ENCODE measurements at places on chromosomes 2 and 18.

GRCh38 chr2:46365913-46366667 is 68.9 kb downstream of the EPAS1 start:
- DNase-seq: no peak

GRCh38 chr2:41989501-41990180 is 58.2 kb upstream of the PKDCC start:
- no peak for DNase-seq

- DNase-seq: peak; percentile 36
Observed at GRCh38 chr2:235500761-235501672, 7.2 kb downstream of the AGAP1 start.

DNA sequence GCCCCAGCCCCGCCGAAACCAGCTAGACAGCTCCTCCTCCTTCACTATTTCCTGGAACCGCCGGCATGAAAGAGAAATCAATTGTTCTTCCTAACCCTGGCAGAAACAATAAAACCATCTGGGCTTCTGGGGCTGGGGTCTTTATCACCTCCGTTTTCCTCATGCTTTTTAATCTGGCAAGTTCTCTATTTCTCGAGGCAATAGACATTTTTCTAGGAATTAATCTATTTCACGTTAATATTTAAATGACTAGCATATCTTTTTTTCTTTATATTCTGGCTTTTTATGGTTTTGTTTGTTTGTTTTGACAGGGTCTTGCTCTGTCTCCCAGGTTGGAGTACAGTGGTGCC is 1.4 kb upstream of the KIF1A start:
- no peak for DNase-seq

DNA sequence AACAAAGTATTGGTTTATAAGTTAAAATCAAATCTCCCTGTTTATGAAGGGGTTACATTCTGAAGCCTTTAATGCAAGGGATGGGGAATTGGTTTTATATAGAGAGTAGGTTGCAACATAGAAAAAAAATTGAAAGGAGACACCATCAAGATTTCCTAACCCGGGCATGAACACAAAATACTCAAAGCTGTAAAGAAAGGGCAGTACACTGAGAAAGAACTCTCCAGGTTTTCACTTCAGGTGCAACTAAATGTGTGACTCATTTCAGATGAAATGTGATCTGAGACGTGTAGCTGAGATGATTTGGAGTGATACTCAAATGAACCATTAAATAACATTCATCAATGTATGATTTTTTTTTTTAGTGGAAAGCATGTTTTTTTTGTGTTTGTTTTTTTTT is 43.6 kb downstream of the SANBR start:
- DNase-seq: no peak

- DNase-seq: no peak
Observed at GRCh38 chr2:43417300-43417699, 178.5 kb downstream of the THADA start.

GRCh38 chr18:50027996-50028395 is 167.0 kb downstream of the MYO5B start:
- DNase-seq: no peak

- DNase-seq: no peak
Observed at GRCh38 chr2:128444121-128444771, 125.6 kb upstream of the HS6ST1 start.

DNA sequence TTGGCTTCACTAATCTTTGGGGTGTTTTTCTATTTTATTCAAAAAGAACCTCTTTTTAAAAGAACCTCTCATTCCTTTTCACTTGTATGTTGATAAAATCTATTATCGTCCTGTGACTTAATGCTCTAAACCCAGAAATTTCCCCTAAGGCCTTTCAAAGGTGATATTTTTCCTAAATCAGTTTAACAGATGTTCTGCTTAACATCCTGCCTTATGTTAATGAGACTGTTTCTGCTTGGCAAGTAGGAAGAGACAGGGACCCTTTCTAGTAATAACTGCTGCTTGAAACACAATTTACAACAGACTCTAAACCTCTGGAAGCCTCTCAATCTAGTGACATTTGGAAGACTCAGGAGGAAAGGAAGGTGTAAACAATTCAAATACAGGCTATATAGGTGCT is 128.8 kb downstream of the KCNJ3 start:
- DNase-seq: no peak

DNA sequence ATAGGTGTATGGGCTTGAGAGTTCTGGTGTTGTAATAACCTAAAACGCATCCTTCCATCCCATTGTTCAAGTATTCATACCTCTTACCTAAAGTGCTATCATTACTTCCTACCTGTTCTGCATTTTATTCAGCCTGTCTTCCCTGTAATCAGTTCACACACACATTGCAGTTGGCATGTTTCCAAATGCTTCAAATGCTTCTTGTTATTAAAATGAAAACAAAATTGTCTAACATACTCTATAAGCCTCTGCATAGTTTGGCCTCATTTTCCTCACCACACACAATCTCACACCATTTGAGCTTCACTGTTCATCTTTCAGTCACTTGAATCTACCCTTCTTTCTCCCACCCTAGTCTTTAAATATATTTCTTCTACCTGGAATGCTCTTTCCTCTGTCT is 1178.2 kb upstream of the NRXN1 start:
- DNase-seq: no peak

GRCh38 chr2:240431271-240431660 is 4.2 kb upstream of the GPC1 start:
- no peak for DNase-seq

GRCh38 chr2:165431014-165431413 is 38.5 kb upstream of the CSRNP3 start:
- no peak for DNase-seq

- no peak for DNase-seq
Observed at GRCh38 chr18:58009166-58009565, 34.9 kb upstream of the NEDD4L start.

DNA sequence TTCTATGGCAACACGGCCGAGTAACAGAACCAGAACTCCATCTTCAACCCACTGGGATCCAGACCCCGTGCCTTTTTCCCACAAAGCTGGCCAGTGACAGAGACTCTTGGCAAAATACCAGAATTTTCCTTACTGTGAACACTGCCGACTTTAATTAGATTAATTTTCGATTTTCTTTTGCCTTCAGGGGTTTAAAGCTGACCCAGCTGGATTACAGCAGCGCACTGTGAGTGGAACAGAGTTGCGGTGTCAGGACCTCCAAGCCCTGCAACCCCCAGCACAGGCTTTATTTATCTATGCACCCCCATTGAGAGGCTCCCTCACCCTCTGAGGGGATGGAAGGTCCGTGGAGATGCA is 36.4 kb downstream of the CTIF start:
- no peak for DNase-seq

- no peak for DNase-seq
Observed at GRCh38 chr2:156464106-156464505, 27.9 kb downstream of the GPD2 start.

DNA sequence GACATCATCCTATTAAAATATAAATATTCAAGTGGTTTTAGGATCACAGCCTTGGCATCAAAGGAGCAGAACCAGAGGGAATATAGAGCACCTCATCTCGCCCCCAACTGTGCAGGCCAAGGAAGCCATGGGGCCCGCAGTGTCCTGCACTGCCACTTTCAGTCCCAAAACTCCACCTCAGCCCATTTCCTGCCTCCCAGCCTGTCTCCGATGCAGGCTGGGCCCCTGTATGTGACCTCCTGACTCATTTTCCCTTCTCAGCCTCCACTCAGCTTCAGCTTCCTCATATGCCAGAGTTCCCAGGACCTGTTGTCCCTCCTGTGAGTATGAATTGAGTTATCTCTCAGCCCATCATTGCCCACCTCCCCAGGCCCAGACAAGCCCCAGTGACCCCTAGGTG is 72.9 kb upstream of the GLI2 start:
- no peak for DNase-seq

DNA sequence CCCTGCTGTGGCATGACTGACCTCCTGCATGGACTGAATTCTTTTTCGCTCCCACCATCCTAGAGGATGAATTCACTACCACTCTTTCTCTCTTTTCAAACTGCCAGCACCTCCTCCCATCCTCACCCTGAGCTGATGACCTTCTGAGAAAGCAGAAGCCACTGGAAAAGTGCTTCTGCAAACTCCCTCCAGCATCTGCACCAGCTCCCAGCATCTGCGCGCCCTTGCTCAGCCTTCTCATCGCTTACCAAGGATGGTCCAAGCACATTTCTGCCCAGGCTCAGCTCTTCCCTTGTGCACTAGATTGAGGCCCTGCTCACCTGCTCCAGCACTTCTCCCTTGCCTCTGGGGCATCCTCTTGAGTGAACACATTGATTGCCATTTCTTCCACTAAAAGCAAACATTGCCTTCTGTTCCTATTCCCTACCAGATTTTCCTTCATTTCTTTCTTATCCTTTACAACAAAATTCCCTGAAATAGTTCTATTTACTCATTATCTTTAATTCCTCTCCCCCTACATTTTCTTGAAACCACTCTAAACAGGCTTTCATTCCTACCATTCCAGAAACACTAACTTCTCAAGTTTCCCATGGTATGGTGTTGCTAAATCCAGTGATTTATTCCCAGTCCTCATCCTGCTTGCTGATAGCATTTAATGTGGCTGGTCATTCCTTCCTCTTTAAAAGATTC is 42.7 kb upstream of the IL1RL1 start:
- no peak for DNase-seq

DNA sequence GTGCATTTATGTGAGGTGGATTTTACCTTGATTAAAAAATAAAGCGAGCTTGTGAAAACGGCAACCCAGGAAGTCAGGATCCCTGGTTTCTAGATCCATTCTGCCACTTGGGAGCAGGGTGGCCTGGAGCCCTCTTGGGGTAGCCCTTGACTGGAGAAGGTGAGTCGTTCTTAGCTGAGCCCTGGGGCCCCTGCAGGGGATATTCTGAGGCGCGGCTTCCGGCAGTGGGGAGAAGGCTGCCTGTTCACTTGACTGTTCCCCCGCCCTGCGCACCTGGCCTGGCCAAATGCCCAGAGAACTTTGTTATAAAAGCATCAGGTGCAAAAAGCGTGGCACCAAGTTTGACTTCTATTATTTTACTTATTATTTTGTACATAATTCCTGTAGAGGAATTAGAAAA is 221.9 kb downstream of the DYSF start:
- DNase-seq: no peak

GRCh38 chr2:108460345-108461037 is 11.5 kb downstream of the GCC2 start:
- DNase-seq: no peak

GRCh38 chr2:73307720-73308119 is 14.4 kb upstream of the EGR4 start:
- no peak for DNase-seq

DNA sequence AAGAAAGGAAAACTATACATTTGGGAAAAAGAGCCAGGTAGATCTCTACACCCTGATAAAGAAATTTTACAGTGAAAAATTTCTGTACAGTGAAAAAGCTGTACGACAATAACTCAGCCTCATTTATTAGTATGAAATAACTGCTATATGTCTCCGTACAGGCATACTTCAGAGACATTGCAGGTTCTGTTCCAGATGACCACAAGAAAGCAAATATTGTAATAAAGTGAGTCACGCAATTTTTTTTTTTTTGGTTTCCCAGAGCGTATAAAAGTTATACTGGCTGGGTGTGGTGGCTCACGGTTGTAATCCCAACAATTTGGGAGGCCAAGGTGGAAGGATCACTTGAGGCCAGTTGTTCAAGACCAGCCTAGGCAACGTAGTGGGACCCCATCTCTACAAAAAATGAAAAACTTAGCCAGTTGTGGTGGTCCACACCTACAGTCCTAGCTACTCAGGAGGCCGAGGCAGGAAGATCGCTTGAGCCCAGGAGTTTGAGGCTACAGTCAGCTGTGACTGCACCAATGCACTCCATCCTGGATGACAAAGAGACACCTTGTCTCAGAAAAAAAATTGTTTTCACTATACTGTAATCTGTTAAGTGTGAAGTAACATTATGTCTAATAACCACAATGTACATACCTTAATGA is 28.2 kb upstream of the AMMECR1L start:
- DNase-seq: no peak

- peak; percentile 46 for DNase-seq
Observed at GRCh38 chr18:72762515-72763122, 105.2 kb downstream of the NETO1 start.

DNA sequence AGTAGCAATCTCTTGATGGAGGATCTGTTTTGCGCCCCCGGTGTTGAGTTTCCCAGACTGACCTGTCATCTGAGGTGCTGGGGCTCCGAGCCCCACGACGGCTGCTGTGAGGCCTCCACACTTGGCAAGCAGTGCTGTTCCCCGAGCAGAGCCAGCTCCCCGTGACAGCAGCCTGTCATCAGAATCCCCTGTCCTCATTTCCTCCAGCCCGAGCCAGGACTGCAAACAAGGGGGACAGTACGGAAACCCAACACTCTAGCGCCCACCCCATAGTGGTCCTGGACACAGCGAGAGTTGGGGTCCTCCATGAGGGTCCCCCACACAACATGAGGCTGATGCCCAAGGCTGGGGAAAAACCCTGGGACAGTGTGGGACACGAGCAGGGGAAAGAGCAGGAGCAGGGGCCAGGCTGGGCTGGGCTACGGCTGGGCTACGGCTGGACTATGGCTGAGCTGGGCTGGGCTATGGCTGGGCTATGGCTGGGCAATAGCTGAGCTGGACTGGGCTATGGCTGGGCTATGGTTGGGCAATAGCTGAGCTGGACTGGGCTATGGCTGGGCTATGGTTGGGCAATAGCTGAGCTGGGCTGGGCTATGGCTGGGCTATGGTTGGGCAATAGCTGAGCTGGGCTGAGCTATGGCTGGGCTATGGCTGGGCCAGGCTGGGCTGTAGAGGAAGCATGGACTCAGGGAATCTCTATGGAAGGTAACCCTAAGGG is 1.5 kb upstream of the KLHL30 start:
- DNase-seq: no peak

- DNase-seq: no peak
Observed at GRCh38 chr2:240737958-240738357, 46.3 kb downstream of the AQP12A start.

GRCh38 chr2:197803033-197803444 is 1.4 kb upstream of the PLCL1 start:
- no peak for DNase-seq

All from HFF-Myc (cell line).